ENCODE measurements at places on chromosomes 1 and 21.

DNA sequence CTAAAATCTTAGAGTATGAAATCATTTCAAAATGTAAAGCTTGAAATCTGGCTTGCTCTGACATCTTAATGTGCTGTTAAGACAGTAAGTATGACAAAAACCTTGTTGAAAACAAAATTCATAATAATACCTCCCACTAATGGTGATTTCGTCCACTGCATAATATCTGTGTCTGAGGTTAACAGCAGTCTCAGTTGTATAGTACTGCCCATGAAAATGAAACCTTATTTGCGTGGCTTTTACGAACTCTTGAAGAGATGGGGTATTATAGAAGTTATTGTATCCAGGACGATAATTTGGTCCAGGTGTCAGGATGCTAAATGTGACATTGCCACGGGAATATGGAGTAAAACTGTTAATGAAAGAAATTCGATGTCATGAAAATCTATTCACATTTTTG, 99.9 kb downstream of the USH2A start:
- no peak for DNase-seq

- DNase-seq = no peak
Measured at GRCh38 chr1:207115269-207115668, 11.2 kb downstream of the C4BPA start.

DNA sequence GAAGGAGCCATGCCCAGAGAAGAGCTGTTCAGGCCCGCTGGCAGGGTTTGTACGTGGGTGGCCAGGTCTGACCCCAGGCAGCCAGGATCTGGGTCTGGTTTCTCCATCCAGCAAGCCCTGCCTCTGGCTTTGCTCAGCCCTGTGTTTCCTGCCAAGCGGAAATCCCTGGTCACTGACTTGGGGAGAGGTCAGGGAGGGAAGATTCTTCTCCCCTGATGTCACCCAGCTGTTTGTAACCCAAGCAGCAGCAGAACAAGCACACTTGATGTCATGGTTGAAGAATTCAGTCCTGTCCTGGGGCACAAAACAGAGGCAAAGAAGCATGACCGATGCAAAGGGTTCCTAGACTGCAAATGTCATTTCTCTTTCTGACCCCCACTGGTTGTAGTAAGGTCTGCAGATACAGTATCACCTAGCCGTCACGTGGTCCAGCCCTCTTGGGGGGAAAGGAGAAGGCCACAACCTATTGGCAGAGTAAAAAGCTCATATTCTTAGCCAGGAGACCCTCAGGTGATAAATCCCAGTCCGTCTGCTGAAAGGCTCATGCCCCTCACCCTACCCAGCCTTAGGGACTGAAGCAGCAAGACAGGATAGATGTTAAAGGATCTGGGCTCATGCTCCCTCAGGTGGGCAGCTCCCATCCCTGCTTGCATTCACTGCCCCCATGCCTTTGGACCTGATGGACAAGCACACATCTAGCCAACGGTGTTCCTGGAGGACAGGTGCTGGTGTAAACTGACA, 120.9 kb downstream of the SYT2 start:
- DNase-seq = no peak

DNA sequence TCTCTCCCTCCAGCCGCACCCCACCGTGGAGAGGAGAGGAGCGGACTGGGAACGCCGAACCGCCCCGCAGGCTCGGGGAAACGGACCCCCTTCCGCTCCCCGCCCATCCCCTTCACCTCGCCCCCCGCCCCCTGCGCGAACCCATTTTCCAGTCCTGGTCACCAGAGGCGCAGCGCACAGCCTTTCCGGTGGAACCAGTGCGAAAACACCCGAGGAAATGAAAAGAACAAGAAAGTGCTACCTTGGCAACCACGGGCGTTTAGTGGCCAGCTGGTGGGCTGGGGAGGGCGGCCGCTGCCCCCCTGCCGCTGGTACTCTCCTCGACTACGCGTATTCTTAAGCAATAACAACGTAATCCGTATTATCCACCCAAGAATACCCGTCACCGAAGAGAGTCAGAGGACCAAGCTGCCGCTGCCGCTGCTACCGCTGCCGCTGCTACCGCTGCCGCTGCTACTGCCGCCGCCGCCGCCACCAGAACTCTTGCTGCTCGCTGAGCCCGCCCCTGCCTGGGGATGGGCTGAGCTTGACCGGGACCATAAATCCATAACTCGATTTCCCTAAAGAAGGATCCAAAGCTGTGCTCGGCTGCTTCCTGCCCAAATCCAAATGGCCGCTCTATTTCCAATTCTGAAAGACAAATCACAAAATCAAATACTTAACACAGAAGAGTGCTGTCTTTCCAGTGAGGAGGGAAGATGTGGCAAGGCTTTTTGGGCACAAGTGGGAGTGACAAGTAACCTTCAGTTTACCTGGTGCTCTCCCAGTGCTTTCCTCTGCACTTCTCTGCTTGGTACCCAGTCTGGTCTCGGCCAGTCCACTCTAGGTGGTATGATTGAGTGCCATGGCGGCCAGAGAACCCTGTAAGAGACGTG, 125.2 kb upstream of the DPYD start:
- DNase-seq = no peak

GRCh38 chr1:11384170-11384554, 94.8 kb upstream of the DISP3 start:
- no peak for DNase-seq

DNA sequence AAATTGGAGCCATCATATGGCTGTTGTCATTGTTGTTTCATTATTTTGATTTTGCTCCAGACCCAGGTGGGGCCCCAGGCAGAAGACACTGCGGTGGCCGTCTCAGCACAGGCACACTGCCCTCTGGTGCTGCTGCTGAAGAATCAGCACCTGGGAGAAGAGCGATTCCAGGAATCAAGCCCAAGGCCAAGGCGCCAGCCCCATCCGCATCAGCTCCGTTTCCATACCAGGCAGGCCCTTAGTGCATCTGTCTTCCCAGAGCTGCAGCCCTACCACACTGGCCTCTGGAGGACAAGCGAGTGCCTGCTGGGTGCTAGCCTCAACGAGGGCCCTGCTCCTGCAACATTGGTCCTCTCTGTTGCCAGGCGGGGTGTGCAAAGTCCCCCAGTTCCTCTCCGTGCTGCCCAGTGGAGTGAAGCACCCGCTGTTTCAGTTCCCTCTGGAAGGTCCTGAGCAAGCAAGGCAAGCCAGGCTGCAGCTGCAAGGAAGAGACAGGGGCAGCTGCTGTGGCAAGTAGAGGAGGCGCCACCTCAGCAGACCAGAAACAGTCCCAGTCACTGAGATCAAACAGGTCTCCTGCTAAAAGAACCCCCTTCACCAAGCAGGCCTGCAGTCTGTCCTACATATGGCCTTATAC, 5.2 kb downstream of the GRIK3 start:
- no peak for DNase-seq

DNA sequence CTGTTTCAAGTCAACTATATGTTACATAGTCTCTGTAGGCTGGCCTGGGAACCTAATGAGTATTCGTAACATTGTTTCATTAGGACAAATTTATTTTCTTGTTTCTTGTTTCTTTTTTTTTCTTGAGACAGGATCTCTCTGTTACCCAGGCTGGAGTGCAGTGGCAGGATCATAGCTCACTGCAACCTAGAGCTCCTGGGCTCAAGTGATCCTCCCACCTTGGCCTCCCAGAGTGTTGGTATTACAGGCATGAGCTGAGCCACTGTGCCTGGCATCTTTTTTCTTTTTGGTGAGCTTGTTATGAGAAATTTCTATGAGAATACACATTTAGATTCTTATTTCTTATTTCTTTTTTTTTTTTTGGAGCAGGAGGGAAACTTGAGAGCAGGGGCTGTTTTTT, 6.8 kb downstream of the CENPS start:
- DNase-seq = no peak

GRCh38 chr1:47211796-47212269, 20.2 kb downstream of the TAL1 start:
- DNase-seq = no peak

GRCh38 chr1:113654883-113655282, 104.4 kb downstream of the PHTF1 start:
- no peak for DNase-seq

GRCh38 chr1:5637171-5637570, 355.1 kb downstream of the NPHP4 start:
- no peak for DNase-seq

GRCh38 chr21:16642353-16642752, 870.5 kb upstream of the CXADR start:
- no peak for DNase-seq

- no peak for DNase-seq
Measured at GRCh38 chr1:221031458-221032203, 152.4 kb downstream of the HLX start.

- no peak for DNase-seq
Measured at GRCh38 chr1:238073991-238074390, 183.3 kb upstream of the ZP4 start.

DNA sequence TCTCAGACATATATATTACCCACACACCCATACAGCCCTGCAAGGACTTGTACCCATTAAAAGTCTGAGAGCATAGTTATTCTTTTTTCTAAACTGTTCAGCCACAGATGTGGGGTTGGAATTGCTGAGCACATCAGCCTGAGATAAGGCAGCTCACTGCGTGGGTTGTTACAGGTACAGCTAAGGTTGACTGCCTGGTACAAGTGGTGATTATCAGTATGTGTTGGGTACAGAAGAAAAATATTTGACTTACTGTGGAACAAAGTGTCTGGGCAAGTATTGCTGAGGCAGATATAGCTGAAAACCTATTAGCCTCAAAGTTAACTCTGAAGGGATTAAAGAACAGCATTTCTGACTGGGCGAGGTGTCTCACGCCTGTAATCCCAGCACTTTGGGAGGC, 5.0 kb downstream of the STX12 start:
- DNase-seq = no peak

GRCh38 chr1:227903614-227904501, 43.9 kb downstream of the WNT9A start:
- DNase-seq = no peak

DNA sequence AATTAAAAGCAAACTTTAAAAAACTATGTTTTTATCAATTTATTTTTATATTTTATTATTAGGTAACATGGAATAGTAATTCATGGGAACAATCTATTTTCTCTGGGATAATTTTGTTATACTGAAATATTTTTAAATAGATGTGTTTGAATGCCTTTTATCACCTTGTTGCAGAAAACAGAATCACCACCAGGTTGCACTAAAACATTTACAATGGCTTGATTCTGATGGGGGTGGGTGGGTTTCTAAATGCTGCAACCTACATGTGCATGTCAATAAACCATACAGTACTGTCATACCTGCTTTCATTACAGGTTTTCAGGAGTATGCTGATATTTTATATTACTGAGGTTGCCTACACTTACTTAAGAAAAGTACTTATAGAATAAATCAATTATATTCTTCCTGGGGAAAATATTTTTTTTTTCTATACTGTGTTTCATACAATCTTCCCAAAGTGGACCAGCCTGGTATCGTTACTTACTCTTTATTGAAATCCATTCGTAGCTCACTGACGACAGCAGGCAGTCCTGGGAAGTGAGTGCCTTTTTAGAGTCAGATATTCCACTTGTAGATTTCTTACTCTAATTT, 132.8 kb downstream of the PTPRC start:
- DNase-seq = peak; percentile 37

- no peak for DNase-seq
Measured at GRCh38 chr1:115898020-115898419, 57.1 kb upstream of the NHLH2 start.

DNA sequence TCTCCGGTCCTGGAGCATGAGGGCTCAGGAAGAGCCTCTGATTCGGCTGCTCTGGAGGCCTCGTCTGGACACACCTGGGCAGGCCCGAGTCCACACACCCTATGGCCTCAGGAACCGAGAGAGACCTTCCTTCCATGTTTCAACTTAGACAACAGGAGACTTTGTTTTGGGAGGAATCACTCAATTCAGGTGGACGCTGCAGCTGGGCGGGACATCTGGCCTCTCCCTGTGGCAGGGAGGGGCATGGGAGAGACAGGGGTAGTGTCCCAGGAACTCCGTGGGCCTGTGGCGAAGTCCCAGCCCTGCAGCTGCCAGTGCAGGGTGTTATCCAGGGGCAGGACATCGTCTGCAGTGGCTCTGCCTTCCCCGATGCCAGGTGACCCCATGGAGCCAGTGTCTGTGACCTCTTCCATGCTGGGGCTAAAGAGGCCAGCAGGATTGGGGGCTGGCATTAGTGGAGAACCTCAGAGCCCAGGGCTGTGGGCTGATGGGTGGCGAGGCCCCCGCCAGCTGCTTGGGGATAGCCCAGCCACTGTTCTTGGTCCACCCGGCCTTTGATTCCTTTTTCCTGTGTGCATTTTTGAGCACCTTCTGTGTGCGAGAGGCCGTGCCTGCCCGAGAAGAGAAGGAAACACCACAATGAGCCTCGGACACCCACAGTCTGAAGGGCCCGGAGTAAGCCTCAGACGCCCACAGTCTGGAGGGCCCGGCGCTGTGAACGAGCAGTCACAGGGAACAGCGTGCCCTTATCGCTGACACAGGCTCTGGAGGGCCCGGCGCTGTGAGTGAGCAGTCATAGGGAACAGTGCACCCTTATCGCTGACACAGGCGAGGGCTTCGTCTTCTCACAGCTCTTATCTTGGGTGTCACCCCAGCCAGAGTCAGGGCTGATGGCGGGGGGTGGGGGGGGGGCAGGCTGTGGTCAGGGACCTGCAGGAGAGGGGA, 6.2 kb downstream of the COL18A1 start:
- DNase-seq = no peak

DNA sequence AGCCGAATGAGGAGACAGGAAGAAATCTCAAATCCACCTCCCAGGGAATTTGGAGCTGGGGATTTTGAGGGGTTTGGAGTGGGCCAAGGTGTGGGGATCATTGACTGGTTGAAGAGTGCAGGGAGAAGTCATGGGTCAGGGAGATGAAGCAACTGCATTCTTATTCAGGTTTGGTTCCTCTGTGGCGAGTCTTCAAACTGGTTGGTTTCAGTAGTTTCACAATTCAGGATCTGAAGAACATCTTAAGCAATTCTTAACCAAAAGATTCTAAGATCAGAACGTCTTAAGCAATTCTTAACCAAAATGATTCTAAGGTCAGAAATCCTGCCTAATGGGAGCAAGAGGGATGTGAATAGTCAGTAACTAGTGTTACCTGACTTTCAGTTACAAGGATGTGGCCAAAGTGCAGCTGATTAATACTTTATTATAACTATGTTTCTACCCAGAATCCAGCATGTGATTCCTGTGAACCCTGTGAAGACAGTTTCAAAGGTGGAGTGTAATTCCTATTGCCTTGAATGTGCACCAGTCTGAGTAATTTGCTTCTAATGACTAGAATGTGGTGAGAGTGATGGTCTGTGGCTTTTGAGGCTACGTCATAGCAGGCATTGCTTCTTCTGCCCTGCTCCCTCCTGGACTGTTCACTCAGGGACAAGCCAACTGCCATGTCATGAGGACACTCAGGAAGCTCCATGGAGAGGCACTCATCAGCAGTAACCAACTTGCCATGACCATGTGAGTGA, 61.2 kb downstream of the OLFML3 start:
- DNase-seq = no peak

DNA sequence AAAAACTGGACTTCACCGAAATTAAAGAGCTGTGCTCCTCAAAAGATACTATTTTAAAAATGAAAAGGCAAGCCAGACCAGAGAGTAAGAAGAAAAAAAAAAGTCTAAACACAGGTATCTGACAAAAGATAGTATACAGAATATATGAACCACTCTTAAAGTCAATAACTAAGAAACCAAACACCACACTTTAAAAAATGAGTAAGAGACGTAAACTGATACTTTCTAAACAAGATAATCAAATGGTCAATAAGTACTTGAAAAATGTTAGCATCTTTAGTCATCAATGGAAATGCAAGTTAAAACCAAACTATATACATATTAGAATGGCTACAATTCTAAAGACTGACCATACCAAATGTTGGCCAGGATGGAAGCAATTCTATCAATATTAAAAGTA, 77.6 kb downstream of the EVI5 start:
- DNase-seq = no peak

- no peak for DNase-seq
Measured at GRCh38 chr21:34201001-34201400, 127.6 kb downstream of the MRPS6 start.
